OCI-LY7 (cell line): ENCODE measurements at places on chromosomes 6 and 20.

DNA sequence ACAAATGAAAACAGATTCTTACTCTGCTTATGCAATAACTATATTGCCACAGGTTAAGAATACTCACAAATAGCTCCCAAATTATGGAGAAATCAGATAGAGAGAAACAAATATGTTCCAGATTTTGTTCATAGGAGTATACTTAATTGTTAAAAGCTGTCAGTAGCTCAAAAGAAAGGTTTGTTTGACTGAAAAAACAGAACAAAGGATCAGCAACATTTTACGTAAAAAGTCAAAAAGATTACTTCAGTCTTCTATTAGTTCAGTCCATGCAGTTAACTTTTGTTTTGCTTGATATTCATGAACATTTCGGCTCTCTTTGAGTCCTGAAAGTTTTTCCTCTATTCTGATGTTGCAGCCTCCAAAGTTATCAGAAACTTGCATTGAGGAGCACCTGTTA, 13.4 kb upstream of the NANP start:
- peak; percentile 13 for DNase-seq

DNA sequence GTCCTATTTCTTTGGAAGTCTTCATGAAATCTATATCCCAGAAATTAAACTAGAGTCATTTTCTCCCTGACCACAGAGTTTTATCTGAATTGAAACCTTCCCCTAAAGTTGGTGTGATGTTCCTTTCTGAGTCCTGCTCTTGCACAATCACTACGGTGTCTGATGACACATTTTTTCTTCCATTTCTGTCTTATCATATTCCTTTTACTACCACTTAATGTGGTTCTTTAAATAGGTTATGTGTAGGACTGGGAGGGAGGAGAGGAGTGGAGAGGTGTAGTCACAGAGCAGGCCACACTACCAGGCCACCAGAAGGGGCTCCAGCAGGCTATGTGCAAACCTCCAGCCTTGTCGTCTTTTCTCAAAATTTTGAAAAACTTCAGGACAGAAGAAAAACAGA, 39.7 kb upstream of the ATXN1 start:
- no peak for DNase-seq

DNA sequence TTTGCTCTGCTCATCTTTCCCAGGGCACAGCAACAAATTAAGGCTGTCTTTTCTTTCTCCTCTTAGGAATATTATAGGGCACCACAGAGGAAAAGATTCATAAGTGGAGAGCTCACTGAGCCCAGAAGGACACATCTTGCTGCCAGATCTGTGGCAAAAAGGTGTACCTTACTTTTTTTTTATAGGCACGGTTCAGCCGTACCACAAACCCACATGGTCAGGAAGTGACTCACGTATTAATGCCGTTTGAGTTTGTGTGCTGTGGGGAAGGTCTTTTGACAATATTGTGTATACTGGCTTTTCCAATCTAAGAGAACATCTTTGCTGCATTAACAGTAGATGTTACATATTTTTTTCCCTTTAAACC, 28.4 kb downstream of the PAQR8 start:
- peak; percentile 55 for DNase-seq

GRCh38 chr6:104521176-104521575, 338.5 kb downstream of the HACE1 start:
- no peak for DNase-seq

GRCh38 chr6:134474955-134475354, 157.0 kb upstream of the SGK1 start:
- no peak for DNase-seq
